ENCODE measurements at places on chromosomes 11 and 22. TPM values are rescaled to one million over a fixed set of nuclear protein-coding genes. Genes with fewer than 3 reads are reported as not detected.

- DNase-seq: peak; percentile 42
- no peak overlapping the region for H3K27ac ChIP-seq
- no peak overlapping the region for H3K4me3 ChIP-seq
- no peaks in the 10 kb centered on the region for H3K27me3 ChIP-seq
Measured at GRCh38 chr11:65404210-65404609, 17.8 kb downstream of the FRMD8 start.

DNA sequence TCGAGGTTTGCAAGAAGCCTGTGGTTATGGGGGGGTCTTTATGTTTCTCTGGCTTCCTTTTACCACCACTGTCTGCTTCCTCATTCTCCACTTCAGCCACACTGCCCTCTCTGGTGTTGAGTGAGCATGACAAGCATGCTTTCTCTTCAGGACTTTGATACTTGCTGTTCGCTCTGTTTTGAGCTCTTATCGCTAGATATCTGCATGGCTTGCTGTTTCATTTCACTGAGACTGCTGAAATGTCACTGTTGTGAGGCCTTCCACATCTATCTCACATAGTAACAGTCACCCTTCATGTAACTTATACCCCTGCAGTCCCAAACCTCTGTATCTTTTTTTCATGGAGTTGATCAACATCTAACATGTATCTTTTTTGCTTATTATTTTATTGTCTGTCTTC, 59.8 kb downstream of the TMEM135 start:
- no peak for DNase-seq
- H3K27ac ChIP-seq: no peak overlapping the region
- H3K4me3 ChIP-seq: no peak overlapping the region
- no peaks in the 10 kb centered on the region for H3K4me1 ChIP-seq

DNA sequence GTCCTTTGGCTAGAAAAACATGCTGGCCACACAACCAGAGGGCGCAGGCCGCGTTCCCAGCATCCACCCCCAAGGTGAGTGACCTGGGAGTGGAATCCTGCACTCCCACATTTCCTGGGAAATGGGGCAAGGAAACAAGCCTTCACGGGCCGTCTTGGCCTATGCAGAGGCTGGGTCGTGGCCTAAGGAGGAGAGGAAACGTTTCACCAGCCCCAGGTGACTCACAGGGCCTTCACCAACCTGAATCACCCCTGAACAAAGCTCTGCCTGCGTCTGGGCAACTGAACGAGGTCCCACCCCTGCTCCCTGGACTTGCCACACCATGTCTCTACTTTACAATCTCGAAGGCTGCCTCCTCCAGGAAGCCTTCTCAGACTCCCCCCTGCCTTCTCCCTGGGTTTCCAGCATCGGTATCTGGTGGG, 13.2 kb downstream of the MYH9 start:
- H3K27me3 ChIP-seq: no peaks in the 10 kb centered on the region
- peak overlapping the region; percentile 17 for H3K27ac ChIP-seq
- DNase-seq: peak; percentile 74
- H3K4me1 ChIP-seq: peaks cover 72% of the 10 kb centered on the region
- no peak overlapping the region for H3K4me3 ChIP-seq
- no peaks in the 10 kb centered on the region for H3K36me3 ChIP-seq

GRCh38 chr22:39240831-39241793, 3.7 kb downstream of the PDGFB start:
- peak overlapping the region; percentile 53 for H3K4me3 ChIP-seq
- H3K36me3 ChIP-seq: no peaks in the 10 kb centered on the region
- no peaks in the 10 kb centered on the region for H3K27me3 ChIP-seq
- peak overlapping the region; percentile 4 for H3K27ac ChIP-seq
- DNase-seq: no peak

DNA sequence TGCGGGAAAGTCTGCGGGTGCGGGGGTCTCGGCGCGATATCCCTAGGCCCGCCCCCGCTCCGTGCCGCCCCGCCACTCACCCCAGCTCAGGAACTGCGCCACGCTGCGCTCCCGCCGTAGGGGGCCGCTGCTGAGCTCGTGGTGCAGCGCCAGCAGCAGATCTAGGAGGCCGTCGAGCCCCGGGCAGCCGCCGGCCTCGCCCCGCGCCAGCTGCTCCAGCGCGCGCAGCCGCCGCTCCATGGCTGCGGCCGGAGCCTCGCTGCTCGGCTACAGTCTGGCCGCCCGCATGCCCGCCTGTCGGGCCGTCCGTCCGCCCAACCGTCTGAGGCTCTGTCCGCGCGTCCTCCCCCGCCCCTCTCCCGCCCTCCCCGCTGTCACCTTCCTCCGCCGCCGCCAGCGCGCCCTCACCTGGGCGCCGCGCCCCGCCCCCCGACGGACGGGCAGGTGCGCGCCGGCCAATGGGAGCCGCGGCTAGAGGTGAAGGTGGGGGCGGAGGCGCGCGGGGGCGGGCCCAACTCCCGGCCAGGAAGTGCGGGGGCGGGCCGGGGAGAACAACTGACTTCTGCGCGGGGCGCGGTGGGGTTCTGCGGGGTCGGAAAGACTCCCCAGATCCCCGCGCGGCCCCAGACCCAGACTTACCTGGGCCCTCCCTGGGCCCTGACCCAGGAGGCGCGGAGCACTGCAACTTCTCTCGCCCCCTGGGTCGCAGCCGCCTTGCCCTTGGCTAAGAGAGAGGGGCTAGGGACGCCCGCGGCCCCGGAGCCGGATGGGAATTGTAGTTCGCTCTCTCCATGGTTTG, at the start of gene CDC42BPG:
CDC42BPG (minus strand) TSS at position 324 of the 799 bp plus-strand sequence; CDS start at position 240, 84 bp downstream.
- no peak within 1 kb of the TSS for H3K27ac ChIP-seq
- H3K4me1 ChIP-seq: no peaks in the 10 kb centered on the region
- H3K36me3 ChIP-seq: no peaks in the 10 kb centered on the region
- peak; percentile 71 for DNase-seq

DNA sequence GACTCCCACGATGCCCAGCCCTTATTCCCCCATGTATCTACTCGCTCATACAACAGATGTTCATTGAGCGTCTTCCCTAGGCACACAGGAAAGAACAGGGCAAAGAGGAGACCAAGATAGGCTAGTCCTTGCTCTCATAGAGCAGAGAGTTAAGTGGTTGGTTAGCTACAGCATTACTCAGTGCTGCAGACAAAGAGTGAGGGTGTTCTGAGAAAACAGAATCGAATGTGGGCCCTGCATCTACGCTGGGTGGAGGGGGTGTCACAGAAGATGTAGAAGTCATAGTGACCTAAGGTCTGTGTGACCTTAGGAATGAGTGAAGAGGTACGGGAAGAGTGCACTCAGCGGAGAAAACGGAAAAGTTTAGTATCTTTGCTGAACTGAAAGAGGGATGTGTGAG, 12.3 kb downstream of the PSMD13 start:
- no peaks in the 10 kb centered on the region for H3K27me3 ChIP-seq
- no peak overlapping the region for H3K4me3 ChIP-seq
- H3K36me3 ChIP-seq: peaks cover 67% of the 10 kb centered on the region
- DNase-seq: no peak
- no peaks in the 10 kb centered on the region for H3K4me1 ChIP-seq

DNA sequence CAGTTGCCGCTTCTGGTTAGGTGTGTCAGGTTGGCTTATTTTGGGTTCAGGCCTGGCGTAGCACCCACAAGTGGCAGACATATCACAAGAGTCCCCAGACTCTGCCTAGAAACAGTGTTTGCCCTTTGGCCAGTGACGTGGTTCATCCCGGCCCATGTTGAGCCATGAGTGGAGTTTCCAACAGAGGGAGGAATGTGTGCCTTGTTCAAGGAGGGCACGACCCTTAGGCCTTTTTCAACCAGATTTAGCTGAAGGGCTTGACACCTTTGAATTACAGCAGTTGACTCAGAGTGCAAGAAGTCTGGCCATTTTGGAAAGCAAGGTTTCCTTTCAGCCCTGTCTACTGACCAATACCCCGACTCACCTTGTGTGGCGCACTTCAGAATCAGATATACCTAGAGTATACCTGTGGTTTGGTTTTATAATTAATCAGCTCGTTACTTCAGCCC, 15.1 kb upstream of the AIFM3 start:
- peak; percentile 82 for DNase-seq
- no peaks in the 10 kb centered on the region for H3K27me3 ChIP-seq
- H3K4me1 ChIP-seq: no peaks in the 10 kb centered on the region
- H3K4me3 ChIP-seq: no peak overlapping the region
- H3K36me3 ChIP-seq: peaks cover 11% of the 10 kb centered on the region

- H3K36me3 ChIP-seq: peaks cover 17% of the 10 kb centered on the region
- H3K27ac ChIP-seq: peak overlapping the region; percentile 99
- H3K4me3 ChIP-seq: peak overlapping the region; percentile 95
- H3K4me1 ChIP-seq: peaks cover 55% of the 10 kb centered on the region
- peak; percentile 75 for DNase-seq
Measured at GRCh38 chr22:28799606-28800307, 612 bp downstream of the XBP1 start.

- H3K27ac ChIP-seq: no peak overlapping the region
- no peak for DNase-seq
- peaks cover 6% of the 10 kb centered on the region for H3K36me3 ChIP-seq
- no peaks in the 10 kb centered on the region for H3K27me3 ChIP-seq
Measured at GRCh38 chr22:31269892-31270579, 22.3 kb downstream of the PIK3IP1 start.

DNA sequence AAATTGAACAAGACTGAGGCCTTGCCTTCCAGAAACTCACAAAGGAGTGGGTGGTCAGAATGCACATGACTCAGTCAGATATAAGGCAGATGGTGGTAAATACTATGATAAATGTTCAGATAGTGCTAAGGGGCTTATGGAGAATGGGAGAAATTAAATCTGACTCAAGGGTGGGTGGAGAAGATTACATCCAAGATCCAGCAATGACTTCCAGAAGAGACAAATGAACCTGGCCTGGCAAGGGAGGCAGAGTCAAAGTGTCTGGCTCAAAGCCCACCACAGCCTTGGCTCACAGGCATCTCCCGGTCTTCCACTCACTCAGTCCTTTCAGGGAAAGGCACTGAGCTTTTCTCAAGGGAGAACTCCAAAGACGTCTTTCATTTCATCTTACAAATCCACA, 6.1 kb upstream of the ZBTB16 start:
- H3K36me3 ChIP-seq: no peaks in the 10 kb centered on the region
- H3K4me3 ChIP-seq: no peak overlapping the region
- no peak overlapping the region for H3K27ac ChIP-seq
- no peaks in the 10 kb centered on the region for H3K27me3 ChIP-seq
- no peak for DNase-seq

DNA sequence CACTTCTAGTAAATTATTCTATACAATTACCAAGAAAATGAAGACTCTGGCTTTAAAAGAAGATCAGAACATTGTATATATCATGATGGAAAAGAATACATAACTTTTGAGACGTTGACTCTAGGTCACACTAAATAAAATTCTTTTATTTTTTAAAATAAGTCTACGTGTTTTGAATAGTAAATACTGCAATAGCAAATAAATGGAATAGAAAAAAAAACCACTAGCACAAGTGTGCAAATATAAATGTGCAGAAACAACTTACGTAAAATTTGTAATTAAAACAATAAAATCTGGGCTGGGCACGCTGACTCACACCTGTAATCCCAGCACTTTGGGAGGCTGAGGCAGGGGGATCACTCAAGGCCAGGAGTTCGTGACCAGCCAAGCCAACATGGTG, 17.9 kb downstream of the SIK3 start:
- DNase-seq: no peak
- H3K4me1 ChIP-seq: peaks cover 46% of the 10 kb centered on the region
- no peak overlapping the region for H3K27ac ChIP-seq
- no peaks in the 10 kb centered on the region for H3K36me3 ChIP-seq
- no peaks in the 10 kb centered on the region for H3K27me3 ChIP-seq

GRCh38 chr22:35140879-35141745, 75.2 kb downstream of the ISX start:
- H3K4me3 ChIP-seq: no peak overlapping the region
- DNase-seq: no peak
- H3K4me1 ChIP-seq: no peaks in the 10 kb centered on the region
- no peaks in the 10 kb centered on the region for H3K36me3 ChIP-seq
- H3K27ac ChIP-seq: no peak overlapping the region

GRCh38 chr22:44648821-44649565, 53.0 kb upstream of the PRR5 start:
- peak overlapping the region; percentile 20 for H3K27ac ChIP-seq
- no peak overlapping the region for H3K4me3 ChIP-seq
- no peaks in the 10 kb centered on the region for H3K4me1 ChIP-seq

CCDC87 gene
- 0.37 TPM for total RNA-seq

CASP4 gene
- total RNA-seq: 16.2 TPM

DGCR6 gene
- 2.0 TPM for total RNA-seq

TECTA gene
- total RNA-seq: 0.42 TPM

KRTAP5-2 gene
- total RNA-seq: not detected

XRRA1 gene
- total RNA-seq: 4.7 TPM

HTR3A gene
- 0.18 TPM for total RNA-seq

PES1 gene
- total RNA-seq: 33.1 TPM

NXPE4 gene
- total RNA-seq: not detected

SULT4A1 gene
- 0.20 TPM for total RNA-seq

PTPRCAP gene
- total RNA-seq: 2.5 TPM

IGLL1 gene
- not detected for total RNA-seq

B3GAT1 gene
- total RNA-seq: 4.5 TPM
